ENCODE measurements at places on chromosomes 2 and 18. TPM values are rescaled to one million over a fixed set of nuclear protein-coding genes. Genes with fewer than 3 reads are reported as not detected.

BMP10 gene
- not detected for total RNA-seq

INPP5D gene
- total RNA-seq = 29.1 TPM

SLC4A5 gene
- 3.9 TPM for total RNA-seq

CCDC138 gene
- 26.0 TPM for total RNA-seq

PTPN2 gene
- 22.9 TPM for total RNA-seq
